GM04504 (cell line): ENCODE measurements at places on chromosomes 11 and 22.

DNA sequence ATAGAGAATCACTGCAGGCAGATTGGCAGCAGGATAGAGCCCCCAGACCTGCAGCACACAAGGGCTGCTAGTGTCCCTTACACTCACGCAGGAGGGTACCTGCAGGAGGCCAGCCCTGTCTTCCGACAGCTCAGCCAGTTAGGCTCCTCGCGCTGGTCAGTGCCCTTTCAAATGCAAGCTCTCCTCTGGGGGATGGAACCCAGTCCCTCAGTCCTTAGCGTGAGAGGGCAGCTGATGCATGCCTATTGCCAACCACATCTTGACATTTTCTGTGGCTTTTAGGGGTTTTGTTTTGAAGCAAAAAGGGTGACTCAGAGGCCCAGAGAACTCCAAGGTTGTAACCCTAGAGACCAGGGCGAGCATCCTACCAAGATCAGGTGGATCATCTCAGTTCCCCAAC is 40.0 kb downstream of the WNT11 start:
- no peak for DNase-seq

DNA sequence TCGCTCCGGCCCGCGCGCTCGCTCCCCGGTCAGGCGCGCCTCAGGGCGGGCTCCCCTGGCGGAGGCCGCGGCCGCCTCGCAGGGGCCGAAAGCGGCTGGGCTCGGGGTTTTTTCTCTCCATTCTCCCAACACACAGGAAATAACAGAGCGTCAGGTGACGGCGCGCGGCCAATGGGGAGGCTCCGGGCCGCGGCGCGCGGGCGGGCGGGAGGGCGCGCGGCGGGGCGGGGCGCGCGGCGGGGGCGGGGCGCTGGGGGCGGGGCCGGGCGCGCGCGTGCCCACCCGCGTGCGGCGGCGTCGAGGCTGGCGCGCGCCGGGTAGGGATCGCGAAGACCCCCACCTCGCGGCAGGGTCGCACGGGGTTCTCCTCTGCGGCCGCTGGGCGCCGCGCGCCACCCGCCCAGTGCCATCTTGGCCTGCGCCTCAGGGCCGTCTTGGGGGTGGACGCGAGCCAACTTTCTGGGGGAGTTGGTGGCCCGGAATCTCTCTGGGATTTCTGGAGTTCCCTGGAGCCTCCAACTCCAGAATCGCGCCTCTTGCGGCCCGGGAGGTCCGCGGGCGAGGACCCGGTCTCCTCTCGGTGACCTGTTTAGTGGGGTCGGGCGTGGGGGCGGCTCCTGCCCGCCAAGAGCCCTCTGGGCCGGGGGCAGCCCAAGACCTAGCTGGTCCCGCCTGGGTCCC is at the start of gene TCF20:
TSS of gene TCF20 (minus strand) at position 144 of the 681 bp plus-strand sequence. CDS start 55,348 bp downstream, outside the sequence.
- DNase-seq = peak; percentile 24

GRCh38 chr11:112403432-112403831 is 142.8 kb upstream of the PLET1 start:
- DNase-seq = no peak

GRCh38 chr11:71450939-71451338 is 2.1 kb upstream of the NADSYN1 start:
- DNase-seq = no peak

- DNase-seq = no peak
These were observed 114.9 kb downstream of the KCNQ1 start for GRCh38 chr11:2559527-2560311.

DNA sequence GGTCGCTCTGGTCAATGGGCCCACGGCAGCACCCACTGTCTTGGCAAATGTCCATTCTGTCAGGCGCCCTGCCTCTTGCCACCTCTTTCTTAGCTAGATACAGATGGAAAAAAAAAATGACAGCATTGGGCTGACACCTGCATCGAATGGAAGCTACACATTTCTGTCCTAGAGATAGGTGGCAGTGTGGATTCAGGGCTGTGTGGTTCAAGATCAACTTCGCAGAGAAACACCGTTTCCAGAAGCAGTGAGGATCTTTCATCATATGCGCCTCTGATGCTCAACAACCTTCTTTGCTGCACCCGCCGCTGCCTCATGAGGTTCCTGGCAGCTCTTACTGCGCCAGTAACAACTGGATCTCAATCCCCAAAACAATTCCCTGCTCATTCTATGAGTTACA is 236.3 kb downstream of the KIRREL3 start:
- DNase-seq = no peak

- no peak for DNase-seq
These were observed 1.2 kb downstream of the CAPN5 start for GRCh38 chr11:77067861-77068443.

- DNase-seq = peak; percentile 23
These were observed 333.9 kb downstream of the METTL15 start for GRCh38 chr11:28442131-28442530.

DNA sequence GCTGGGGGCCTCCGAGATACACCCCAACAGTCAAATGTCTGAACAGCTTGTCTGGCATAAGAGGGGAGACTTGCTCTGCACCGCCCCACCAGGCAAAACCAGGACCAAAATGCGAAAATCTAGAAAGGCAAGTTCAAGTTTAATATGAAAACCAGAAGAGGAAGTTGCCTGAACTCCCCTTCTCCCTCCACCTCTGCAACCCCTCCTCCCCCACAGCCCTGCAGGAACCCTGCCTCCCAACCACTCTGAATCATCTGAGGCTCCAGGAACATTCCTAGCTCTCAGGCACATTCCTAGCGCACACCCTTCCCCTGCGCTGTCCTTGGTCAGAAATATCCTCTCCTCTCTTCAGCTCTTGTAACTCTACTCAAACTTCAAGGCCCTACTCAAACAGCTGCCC is 36.7 kb downstream of the ISX start:
- DNase-seq = no peak

- DNase-seq = no peak
These were observed 15.9 kb downstream of the RHOG start for GRCh38 chr11:3824714-3825472.

GRCh38 chr11:91625495-91625894 is 599.1 kb upstream of the FAT3 start:
- no peak for DNase-seq

DNA sequence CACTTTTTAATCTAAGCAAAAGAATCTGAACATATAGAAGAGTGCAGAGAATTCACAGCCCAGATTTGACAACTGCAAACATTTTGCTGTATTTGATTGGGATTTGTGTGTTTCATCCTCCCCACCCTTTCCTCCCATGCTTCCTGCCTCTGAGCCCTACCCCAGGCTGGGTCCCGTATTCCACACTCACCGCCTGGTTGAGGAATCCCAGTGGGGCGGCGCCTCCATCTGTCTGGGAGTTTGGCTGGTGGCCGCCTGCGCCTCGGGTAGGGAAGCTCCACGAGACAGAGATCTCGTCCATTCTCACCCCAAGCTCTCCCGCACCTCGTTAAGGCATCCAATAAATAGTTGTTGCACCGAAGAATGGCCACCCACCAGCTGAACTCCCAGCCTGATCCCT is 105.9 kb upstream of the SLC22A12 start:
- DNase-seq = no peak

DNA sequence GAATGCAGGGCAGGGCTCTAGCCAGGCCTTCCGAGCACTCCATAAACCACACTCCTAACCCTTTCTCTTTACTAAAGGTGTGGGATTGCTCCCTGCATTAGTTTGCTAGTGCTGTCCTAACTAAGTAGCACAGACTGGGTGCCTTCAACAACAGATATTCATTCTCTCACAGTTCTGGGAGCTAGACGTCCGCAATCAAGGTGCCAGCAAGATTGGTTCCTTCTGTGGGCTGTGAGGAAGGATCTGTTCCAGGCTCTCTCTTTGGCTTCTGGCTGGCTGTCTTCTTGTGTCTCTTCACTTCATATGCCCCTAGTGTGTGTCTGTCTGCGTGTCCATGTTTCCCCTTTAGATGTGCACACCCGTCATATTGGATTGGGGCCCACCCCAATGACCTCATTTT is 59.8 kb downstream of the GALNT18 start:
- no peak for DNase-seq

DNA sequence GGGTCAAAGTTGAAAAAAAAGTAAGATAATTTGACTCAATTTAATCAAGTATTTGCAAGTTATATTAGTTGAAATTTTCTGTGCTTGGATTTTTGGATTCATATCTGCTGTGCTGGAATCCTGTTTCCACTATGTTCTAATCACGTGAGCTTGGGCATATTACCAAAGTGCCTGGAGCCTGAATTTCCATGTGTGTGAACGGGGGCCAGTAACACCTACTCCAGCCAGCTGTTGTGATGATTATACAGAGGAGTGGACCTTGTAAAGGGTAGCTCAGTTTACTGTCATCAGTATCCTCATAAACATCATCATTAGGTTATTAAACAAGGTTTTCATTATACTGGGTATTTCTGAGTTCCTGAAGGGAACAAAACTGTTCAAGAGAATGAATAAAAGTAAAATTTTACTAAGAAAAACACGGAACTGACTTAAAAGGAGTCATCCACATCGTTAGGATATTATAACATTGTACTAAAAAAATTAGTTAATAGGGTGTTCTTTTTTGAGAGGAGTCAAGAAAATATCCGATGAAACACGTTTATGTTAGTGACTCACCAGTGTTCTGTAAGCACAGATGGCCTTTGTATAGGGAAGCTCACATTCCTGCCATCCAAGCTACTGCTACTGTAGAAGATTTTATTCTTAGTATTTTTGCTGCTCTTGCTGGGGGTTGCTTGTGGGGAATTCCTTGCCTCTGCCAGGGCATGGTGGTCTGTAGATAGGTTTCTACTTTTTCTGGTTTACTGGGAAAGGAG is 144.1 kb downstream of the ARHGAP42 start:
- no peak for DNase-seq

- no peak for DNase-seq
These were observed 23.8 kb downstream of the TAF1D start for GRCh38 chr11:93717501-93717900.

DNA sequence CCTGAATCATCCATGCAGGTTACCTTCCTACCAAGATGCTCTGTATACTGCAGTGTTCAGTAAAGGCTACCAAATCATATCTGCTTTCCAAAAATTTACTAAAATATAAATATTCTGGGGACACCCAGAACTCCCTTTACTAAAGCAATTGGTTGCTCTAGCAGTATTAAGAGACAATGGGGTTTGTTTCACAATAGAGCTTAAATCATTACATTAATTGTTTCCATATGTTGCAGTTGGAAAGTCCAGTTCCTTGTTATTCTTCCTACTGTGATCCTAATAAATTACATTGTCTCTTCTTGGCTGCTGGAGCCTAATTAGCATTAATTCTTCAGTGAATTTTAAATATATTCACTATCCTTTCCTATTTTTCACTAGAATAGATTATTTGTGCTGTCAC is 316.0 kb upstream of the MTNR1B start:
- DNase-seq = no peak

DNA sequence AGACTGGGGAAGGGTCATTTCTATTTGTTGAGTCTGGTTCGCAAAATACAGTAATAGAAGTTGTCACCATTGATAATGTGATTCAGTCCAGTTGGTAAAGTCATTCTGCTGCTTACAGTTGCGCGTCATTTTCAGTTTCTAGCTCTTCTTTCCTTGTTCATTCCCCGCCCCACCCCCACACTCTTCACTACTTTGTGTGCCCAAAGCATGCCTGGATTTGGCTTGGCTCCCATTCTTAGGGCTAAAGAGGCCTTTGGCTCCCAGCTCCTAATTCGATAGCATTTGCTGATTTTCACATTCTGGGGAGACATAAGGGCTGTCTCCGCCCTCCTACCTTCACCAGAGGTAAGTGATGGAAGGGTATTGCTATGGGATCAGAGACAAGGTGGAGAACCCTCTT is 43.0 kb downstream of the CECR2 start:
- DNase-seq = no peak

DNA sequence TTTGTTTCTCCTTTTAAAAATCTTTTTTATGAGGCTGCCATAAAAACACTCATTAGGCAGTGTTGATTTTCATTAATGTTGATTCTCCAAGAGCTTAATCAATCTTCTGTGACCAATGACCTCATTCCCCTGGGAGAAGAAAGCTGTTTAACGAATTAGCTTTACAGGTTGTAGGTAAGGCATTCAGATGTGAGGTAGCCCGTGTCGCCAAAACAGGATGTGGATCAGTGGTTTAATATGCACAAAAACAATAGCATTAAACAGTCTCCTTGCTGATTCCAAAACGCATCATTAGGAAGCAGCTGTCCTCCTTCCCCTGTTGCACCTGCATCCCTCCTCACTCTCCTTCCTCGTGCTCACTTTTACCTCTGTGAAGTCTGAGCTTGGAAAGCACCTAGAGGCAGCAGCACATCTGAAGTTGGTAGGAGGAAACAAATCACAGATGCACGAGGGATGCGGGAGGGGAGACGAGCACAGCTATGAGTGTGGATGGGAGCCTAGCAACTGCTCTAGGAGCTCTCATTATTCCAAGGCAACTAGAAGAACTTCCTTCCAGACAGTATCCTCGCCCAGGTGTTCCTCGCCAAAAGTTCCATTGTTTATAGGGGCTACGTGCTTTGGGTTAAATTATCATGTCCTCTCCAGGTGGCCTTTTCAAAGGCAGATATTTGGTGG is 179.4 kb upstream of the SNX19 start:
- no peak for DNase-seq

GRCh38 chr22:21714786-21715185 is 20.8 kb downstream of the YPEL1 start:
- no peak for DNase-seq

DNA sequence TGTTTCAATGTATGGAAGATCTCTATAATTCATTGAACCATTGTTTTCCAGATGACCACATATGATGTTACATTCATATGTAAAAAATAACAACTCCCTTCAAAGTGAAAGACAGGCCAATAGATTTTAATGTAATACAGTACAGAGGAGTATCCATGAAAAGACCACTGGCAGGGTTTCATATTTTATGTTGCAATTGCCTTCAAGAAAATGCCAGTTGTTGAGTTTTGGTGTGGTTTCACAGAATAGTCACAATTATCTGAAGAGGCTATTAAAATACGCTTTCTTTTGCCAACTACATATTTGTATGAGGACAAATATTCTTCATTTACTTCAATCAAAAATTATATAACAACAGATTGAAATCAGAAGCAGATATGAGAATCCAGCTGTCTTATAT is 14.3 kb downstream of the AMOTL1 start:
- DNase-seq = no peak

- no peak for DNase-seq
These were observed 14.9 kb downstream of the DNAJB13 start for GRCh38 chr11:73965764-73966121.

DNA sequence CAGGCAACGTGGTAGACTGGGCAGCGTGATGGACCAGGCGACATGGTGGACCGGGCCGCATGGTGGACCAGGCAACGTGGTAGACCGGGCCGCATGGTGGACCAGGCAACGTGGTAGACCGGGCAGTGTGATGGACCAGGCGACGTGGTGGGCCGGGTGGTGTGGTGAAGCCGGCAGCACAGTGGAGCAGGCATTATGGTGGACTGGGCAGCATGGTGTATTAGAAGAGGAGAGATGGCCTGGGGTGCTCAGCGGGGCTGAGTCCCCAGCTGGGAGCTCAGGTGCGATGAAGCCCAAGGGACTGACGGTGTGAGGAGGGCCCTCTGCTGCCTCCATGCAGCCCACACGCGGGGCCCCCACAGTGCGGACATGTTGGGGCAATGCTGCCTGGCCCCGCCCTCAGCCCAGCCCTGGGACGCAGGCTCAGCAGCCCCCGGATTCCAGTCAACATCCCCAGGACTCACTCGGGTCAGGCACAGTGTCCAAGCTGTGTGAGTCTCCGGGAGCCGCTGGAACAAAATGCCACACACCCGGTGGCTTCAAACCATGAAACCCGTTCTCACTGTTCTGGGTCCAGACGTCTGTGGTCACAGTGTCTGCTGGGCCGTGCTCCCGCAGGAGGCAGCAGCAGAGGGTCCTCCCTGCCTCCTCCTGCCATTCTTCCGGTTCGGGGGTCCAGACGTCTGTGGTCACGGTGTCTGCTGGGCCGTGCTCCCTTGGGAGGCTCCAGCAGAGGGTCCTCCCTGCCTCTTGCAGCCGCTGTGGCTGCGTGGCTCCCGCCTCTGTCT is 1084.9 kb downstream of the BRD1 start:
- no peak for DNase-seq

- DNase-seq = no peak
These were observed 13.8 kb upstream of the ZNF280A start for GRCh38 chr22:22533863-22534262.
